ENCODE measurements at places on chromosomes 11 and 22.
A peak's percentile ranks its signal among the peaks of the same experiment; 100 is the strongest.

GRCh38 chr22:29872989-29873388, 10.0 kb upstream of the MTMR3 start:
- no peak for DNase-seq

DNA sequence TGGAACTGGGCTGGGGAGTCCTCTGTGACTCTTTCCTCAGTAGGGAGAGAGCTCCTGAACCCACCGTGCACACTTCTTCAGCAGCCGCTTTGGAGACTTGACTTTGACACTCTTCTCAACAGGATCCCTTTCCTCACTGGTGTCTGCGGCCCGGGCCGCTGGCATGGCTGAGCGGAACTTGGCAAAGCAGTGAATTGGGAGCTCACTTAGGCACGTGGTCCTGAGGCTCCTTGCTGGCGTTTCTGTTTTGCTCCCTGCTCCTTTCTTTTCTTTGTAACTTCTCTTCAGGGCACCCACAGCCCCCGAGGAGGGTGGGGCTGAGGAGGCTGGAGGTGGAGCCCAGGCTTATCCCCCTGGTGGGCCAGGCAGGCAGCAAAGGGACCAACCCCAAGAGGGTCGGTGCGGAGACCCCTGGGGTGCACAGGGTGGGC, 8.4 kb upstream of the KCNQ1OT1 start:
- DNase-seq, result peak; percentile 57

GRCh38 chr11:64826062-64826461, 15.7 kb upstream of the MEN1 start:
- DNase-seq, result no peak

DNA sequence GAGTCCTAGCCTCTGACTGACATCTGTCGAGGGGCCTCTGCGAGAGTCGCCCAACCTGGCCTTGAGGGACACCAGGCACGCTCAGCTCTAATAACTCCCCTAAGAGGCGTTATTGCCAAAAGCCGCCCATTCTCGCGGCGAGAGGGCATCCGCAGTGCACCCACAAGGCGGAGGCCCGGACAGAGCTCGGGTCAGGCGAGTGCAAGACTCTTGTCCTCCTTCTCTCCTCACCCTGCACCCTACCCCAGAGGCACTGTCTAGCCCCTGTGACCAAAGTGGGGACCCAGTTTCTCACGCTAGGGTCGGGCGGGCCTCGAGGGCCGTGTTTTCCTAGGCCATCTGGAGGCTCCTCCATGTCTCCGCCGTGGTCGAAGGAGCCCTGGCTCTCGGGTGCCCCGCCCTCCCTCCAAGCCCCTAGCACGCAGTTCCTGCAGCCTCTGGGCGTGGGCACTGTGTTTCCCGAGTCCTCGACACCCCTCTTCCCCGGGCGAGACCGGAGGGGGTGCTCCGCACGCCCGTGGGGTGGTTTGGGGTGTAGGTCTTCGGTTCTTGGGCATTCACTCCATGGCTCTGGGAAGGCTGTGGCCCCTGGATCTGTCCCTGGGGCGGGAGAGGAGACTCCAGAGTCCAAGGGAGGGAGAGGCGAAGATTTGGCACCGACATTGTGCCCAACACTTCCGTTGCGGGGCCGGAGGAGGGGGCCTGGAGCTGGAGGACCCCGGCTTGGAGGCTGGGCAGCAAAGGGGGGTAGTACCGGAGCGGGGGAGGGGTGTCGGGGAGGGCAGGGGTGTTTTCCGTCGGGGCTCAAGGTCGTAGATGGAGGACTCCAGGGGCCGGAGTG, 1.0 kb downstream of the CHRM4 start:
- DNase-seq, result no peak

GRCh38 chr11:90661233-90661632, 438.4 kb upstream of the CHORDC1 start:
- no peak for DNase-seq

DNA sequence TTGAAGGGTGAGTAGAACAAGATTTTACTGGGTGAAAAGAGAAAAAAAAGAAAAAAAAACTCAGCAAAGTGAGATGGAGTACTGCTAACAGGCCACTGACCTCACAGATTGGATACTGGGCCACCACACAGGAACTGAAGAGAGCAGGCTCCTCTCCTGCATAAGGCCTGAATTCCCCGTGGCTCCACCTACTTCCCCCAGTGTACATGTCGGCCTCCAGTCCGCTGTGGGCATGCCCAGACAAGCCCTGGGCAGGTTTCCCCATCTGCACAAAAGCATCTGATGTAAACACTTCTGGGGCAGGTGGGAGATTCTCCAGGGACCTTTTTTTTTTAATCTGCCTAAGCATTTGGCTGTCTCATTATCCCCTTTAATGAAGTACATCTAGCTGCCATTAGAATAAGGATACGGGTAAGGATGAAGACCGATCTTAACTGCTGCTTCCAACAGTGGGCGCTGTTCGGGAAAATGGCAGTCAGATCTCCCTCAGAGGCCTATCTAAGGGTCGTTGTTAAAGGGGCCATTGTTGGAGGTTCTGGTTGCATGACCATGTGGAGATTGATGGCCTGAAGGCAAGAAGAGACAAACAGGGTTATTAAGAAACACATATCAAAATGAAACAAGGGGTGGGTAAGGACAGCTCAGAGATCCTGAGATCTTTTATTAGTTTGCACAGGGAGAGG, 48.5 kb downstream of the MS4A13 start:
- DNase-seq, result no peak

Measured in brain (organoid and tissue), 16 donors.